SJCRH30 (cell line): ENCODE measurements at places on chromosomes 3 and 15.

DNA sequence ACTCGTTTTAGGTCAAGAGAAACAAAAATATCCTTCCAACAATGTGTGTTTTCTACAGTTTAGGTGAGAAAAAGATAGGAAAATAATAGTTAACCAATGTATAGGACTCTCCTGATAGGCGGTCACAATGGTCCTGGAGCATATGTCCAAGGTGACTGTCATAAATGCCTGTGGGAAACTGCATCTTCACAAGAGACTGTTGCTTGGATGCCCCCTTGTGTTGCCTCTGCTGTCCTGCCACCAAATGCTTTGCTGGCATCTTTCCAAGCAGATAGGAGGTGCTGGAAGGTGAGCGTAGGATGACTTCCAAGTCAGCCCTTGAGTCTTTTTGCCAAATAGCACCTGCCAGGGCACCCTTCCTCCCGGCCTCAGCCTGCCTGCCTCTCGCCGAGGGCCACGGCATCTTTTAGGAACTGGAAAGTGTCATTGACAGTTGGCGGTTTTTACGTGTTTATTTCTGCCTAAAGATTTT is 24.1 kb upstream of the SACM1L start:
- DNase-seq: peak; percentile 71

GRCh38 chr15:60328852-60329443 is 68.8 kb downstream of the ANXA2 start:
- peak; percentile 12 for DNase-seq

DNA sequence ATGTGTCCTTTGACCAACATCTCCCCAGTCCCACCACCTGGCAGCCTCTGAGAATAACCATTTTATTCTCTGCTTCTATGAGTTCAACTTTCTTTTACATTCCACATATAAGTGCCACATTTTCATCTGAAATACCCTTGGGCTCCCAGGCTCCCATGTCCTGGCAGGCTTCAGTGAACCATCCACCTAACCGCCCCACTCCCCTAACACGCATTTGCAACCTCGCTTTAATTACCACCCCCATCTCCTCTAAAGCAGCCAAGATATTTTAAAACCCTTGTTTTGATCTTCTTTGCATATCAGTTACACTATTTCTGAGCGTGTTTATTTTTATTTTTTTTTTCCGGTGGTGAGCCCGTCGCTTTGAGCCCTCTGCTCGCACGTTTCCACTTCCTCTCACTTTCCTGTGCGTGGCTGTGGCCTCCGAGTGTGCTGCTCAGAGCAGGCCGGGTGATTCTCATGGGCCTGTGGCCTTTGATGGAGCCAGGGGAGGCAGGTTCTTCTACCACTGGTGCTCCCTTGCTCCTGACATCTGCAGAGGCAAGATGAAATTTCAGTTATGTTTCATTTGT is 195.4 kb upstream of the LPP start:
- no peak for DNase-seq

DNA sequence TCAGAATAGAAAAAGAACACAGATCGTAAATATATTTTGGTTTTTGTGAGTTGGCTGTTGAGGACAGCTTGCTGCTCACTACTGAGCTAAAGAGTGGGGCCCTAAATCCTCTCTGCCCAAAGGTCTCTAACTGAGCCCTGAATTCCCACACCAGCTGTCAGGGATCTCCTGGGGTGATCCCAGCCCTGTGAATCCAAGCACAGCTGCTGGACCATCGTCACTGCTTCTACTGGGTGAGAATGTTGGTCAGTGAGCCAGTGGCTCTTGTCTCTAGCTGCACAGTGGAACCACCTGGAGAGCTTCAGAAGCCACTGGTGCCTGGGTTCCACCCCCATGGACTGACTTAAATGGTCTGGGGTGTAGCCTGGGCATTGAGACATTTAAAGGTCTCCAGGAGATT is 90.5 kb upstream of the IL12A start:
- peak; percentile 89 for DNase-seq

DNA sequence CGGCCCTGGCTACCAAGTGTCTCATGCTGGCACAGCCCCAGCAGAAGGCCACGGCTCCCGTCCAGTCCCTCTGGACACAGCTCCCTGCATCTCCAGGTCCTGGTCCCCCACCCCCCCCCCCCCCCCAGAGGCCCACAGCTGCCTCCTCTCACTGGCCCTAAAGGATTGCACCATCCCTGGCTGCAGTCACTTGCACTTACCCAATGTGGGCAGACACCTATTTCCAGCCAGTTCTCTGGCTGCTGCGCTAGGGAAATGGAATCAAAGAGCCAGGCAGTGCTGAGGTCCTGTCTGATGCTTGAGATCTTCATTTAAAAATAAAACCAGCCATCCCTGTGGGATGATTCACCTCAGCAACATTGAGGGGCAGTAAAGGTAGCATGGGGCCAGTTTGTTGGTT is 346.4 kb downstream of the OCA2 start:
- no peak for DNase-seq

- no peak for DNase-seq
Observed at GRCh38 chr3:52844290-52844975, 9.6 kb upstream of the MUSTN1 start.

DNA sequence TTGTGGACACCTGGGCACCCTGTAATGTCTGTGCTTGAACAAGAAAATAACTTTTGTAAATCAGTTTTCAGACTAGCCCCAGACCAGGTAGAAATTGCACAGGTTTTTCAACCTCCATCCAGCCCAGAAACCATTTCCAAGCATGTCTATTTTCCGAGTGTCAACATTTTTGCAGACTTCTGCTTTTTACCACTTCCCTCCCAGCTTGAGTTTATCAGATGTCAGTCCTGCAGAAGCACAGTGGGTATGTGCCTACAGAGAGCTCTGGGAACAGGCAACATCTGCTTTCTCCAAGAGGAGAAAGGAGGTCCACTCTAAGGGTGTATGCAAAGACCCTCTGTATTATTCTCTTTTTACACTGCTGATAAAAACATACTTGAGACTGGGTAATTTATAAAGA is 83.9 kb downstream of the LRRK1 start:
- no peak for DNase-seq

DNA sequence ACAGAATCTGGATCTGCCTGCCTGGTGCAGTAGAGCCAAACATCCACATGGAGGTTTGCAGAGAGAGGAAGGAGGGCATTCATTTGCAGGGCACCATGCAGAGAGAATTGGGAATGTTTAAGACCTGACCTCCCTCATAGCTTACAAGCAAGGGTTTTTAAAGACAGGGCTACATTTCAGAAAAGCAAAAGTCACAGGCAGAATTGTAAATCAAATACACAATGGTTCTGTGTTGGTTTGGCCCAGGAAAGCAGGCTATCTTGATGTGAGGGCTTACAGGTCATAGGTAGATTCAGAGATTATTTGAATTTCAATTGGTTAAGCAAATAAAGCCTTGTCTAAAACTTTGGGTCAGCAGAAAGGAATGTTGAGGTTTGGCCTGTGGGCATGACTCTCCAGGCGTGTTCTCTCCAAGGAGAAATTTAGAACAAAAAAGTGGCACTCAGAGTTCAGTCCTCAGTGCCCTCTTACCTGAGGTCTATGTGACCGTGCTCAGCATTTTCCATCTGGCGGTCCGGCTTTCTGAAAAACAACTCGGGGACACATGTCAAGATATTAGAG is 91.5 kb downstream of the CD47 start:
- no peak for DNase-seq

DNA sequence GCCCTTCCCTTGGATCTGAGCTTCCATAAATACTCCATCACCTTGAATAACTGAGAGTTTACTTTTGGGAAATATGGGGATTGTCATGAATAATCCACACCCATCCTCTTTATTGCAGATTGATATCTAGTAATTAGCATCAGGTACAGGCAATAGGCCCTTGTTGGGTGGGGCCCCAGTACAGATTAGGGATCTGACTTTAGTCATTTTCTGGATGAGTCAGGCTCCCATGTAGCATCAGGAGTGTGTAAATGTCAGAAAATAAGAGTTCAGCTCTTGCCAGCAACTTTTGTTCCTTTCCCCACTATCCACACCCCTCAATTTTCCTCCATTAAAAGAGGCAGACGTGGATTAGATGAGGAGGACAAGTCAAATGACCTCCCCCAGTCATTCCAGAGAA is 17.7 kb upstream of the SNRK start:
- no peak for DNase-seq

DNA sequence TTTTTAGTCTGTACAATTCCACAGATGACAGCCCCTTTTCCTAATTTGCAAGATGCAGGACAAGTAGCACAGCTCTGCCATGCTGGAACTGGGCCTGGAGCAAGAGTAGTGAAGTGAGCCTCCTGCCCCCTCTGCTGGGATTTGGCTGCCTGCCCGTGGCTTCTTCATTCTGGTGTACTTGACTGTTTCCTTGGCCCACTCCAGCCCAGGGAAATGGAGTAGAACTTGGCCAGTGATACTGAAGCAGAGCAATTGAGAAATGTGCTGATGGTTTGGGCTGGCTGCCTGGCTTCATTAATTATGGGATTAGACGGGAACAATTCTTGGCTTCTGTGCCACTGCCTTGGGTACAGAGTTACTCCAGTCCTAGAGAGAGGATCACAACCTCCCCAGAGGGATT is 2.8 kb downstream of the GPD1L start:
- no peak for DNase-seq

- no peak for DNase-seq
Observed at GRCh38 chr3:155303540-155304097, 10.1 kb upstream of the STRIT1 start.
